ENCODE measurements at places on chromosomes 7 and 10. TPM values are rescaled to one million over a fixed set of nuclear protein-coding genes. Genes with fewer than 3 reads are reported as not detected.

The AUTS2 gene
- 2.9 TPM for total RNA-seq

The STYXL1 gene
- total RNA-seq, result 54.6 TPM

The IL15RA gene
- 23.7 TPM for total RNA-seq

The PPP1R17 gene
- not detected for total RNA-seq

The NODAL gene
- total RNA-seq, result not detected

The NET1 gene
- 22.2 TPM for total RNA-seq

The ABCA13 gene
- not detected for total RNA-seq

The CRYGN gene
- 0.53 TPM for total RNA-seq

The FAM25C gene
- total RNA-seq, result not detected

The PRTFDC1 gene
- 0.49 TPM for total RNA-seq

The CPA2 gene
- total RNA-seq, result not detected

The PHF14 gene
- 40.1 TPM for total RNA-seq

The NPC1L1 gene
- total RNA-seq, result 0.25 TPM

The CALHM1 gene
- not detected for total RNA-seq

The BHLHA15 gene
- total RNA-seq, result 0.65 TPM

The PLAU gene
- 0.44 TPM for total RNA-seq

The SFTPA1 gene
- not detected for total RNA-seq

The ADAMTS14 gene
- total RNA-seq, result 0.24 TPM

The EFCAB10 gene
- not detected for total RNA-seq

The OR2A12 gene
- total RNA-seq, result not detected

The FBXL13 gene
- total RNA-seq, result 1.1 TPM

The EN2 gene
- total RNA-seq, result not detected

The HTR5A gene
- not detected for total RNA-seq

The CLRN3 gene
- not detected for total RNA-seq

The CREB5 gene
- total RNA-seq, result 1.9 TPM

The C10orf95 gene
- total RNA-seq, result not detected

The PTF1A gene
- not detected for total RNA-seq

The FEZF1 gene
- total RNA-seq, result not detected
